HepG2 (cell line): ENCODE measurements at places on chromosomes 13 and 19. TPM values are rescaled to one million over a fixed set of nuclear protein-coding genes. Genes with fewer than 3 reads are reported as not detected.
A peak's percentile ranks its signal among the peaks of the same experiment; 100 is the strongest.

The SLITRK1 gene
- total RNA-seq, result not detected in 2 replicates

The C19orf73 gene
- total RNA-seq, result 0.80 and 1.4 TPM in 2 replicates

The ZNF682 gene
- 7.2 and 9.1 TPM in 2 replicates for total RNA-seq

The TEX29 gene
- total RNA-seq, result 0.22 TPM in 1 of 2 replicates, not detected in the other

The KASH5 gene
- total RNA-seq, result not detected in 2 replicates

The LILRA2 gene
- not detected in 2 replicates for total RNA-seq

The ZNF730 gene
- total RNA-seq, result 0.07 and 0.08 TPM in 2 replicates

The PDE4C gene
- 0.90 and 1.4 TPM in 2 replicates for total RNA-seq

GRCh38 chr19:15587663-15588062 is 27.4 kb upstream of the CYP4F8 start:
- peaks cover 17% of the 10 kb centered on the region for H3K4me1 ChIP-seq
- no peak overlapping the region for H3K4me3 ChIP-seq
- H3K27me3 ChIP-seq, result no peaks in the 10 kb centered on the region; the same call in 2 of the 3 replicates
- H3K27ac ChIP-seq, result no peak overlapping the region

DNA sequence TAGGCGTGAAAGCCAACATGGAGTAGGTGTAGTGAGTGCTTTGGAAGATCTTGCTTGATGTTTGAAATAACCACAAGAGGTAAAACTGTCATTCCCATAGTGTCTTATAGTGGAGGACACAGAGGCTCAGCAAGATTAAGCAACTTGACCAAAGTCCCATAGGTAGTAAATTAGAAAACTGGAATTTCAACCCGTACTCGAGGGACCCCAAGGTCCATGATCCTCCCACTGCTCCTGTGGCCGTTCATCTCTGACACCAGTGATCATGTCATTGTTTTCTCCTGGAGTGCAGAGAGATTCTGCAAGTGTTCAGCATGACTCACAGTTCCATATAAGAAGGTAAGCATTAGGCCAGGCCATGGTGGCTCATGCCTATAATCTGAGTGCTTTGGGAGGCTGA is 126.9 kb downstream of the FGF9 start:
- peaks cover 23% of the 10 kb centered on the region for H3K4me1 ChIP-seq
- no peak for DNase-seq
- H3K36me3 ChIP-seq, result no peaks in the 10 kb centered on the region
- no peak overlapping the region for H3K4me3 ChIP-seq
- H3K27me3 ChIP-seq, result peaks cover 1% of the 10 kb centered on the region; the same call in 1 of the 2 replicates

DNA sequence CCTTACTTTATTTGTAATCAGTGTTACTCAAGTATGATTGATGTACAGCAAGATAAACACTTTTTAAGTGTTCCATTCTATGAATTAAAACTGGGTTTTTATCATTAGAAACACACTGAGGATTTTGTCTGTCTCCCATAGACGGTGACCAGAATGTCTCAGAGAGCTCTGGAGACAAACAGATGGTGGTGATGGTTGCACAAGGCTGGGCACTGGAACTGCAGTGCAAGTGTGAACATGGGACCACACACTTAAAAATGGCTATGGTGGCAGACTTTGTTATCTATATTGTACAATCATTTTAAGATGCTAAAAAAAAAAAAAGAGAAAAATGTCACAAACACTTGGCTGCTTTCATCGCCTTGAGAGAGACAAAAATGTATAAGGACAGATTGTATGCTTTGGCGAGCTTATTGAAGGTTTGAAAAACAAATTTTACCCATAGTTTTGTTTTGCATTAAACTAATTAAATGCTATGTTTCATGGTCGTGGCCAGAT is 273.0 kb downstream of the SHISA2 start:
- no peak for DNase-seq
- H3K27ac ChIP-seq, result no peak overlapping the region
- H3K36me3 ChIP-seq, result no peaks in the 10 kb centered on the region
- no peaks in the 10 kb centered on the region for H3K4me1 ChIP-seq

GRCh38 chr13:107097916-107098315 is 530.0 kb upstream of the ARGLU1 start:
- H3K4me3 ChIP-seq, result no peak overlapping the region
- H3K4me1 ChIP-seq, result peaks cover 7% of the 10 kb centered on the region; the same call in 1 of the 2 replicates
- no peak overlapping the region for H3K27ac ChIP-seq
- no peaks in the 10 kb centered on the region; the same call in 2 of the 3 replicates for H3K27me3 ChIP-seq

- peaks cover 10% of the 10 kb centered on the region for H3K4me1 ChIP-seq
- no peak for DNase-seq
Observed at GRCh38 chr13:43111559-43112400, 88.4 kb downstream of the DNAJC15 start.

DNA sequence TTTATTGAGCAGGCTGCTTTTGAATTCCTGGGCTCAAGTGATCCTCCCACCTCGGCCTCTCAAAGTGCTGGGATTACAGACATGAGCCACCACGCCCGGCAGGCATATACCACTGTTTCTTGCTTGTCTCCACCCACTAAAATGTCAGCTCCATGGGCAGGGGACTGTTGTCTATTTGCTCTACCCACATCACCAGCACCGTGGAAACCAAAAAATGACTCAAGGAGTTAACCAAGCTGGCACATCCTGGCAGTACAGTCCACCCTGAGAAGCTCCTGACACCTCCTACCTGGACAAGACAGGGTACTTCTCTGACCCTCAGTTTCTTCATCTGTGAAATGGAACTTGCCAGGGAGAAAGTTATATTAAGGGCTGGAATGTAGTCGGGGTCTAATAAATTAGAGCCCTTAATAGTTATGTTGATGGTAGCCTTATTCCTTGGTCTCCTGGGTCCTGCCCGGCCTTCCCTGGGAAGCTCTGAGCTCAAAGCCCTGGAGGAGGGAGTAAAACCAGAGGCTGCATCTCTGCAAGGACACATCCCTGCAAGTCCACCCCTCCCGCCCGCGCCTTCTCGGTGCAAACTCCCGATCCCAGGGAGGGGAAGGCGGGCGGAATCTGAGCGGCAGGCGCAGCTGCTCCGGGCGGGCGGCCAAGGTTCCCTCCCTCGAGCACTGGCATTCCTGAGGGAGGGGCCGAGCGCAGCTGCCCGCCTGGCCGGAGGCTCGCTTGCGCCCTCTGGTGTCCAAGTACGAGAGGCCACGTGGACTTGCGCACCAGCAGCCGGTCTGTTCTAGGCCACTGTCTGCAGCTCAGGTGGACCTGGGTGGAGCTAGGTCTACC is 14.1 kb downstream of the RDH8 start:
- peak; percentile 82 for DNase-seq
- no peaks in the 10 kb centered on the region for H3K36me3 ChIP-seq
- H3K4me3 ChIP-seq, result no peak overlapping the region
- H3K4me1 ChIP-seq, result peaks cover 6% of the 10 kb centered on the region

GRCh38 chr19:42132851-42133528 is 744 bp upstream of the POU2F2 start:
- no peak overlapping the region for H3K27ac ChIP-seq
- peaks cover 50% of the 10 kb centered on the region for H3K27me3 ChIP-seq
- H3K4me3 ChIP-seq, result no peak overlapping the region
- H3K36me3 ChIP-seq, result no peaks in the 10 kb centered on the region

GRCh38 chr13:77698201-77699058 is 943 bp downstream of the SLAIN1 start:
- H3K27me3 ChIP-seq, result peaks cover 3% of the 10 kb centered on the region; the same call in 1 of the 2 replicates
- H3K36me3 ChIP-seq, result no peaks in the 10 kb centered on the region
- H3K4me3 ChIP-seq, result peak overlapping the region; percentile 58
- DNase-seq, result no peak

DNA sequence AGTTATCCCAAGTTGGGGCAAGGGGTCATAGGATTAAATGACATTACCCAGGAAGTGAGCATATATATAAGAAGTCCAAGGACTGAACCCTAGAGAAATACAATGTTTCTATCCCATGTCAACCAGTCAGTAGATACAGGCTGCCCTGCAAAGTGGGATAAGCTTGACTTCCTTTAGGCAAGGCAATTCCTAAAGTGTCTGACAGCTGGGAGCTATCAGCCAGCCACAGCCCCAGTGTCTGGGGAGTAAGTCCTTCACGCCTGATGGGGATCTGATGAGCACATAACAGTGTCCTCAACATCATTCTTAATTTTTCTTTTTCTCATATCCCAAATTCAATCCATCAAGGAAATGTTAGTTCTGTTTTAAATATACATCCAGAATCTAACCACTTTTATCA is 54.1 kb downstream of the DNAJC15 start:
- H3K4me1 ChIP-seq, result peaks cover 9% of the 10 kb centered on the region; the same call in 1 of the 2 replicates
- H3K4me3 ChIP-seq, result no peak overlapping the region
- no peaks in the 10 kb centered on the region for H3K27me3 ChIP-seq
- no peak for DNase-seq

DNA sequence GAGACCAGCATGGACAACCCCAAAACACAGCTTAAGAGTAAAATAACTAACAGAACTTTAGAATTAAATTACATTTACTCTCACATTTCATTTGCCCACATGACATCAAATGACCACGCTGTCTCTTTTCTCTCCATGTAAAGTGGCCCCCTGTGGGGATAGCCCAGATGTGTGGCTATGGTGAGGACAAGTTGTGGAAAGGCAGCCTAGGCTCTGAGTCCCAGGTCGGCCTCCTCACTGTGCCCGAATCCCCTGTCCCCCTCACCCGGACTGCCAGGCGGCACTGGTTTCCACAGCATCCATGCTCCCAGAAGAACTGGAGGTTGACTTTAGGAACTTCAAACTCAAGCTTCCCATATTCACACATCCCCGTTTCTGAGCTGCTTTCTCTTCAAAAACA is 111.8 kb upstream of the UQCRFS1 start:
- DNase-seq, result no peak
- H3K4me1 ChIP-seq, result no peaks in the 10 kb centered on the region
- no peak overlapping the region for H3K4me3 ChIP-seq
- H3K27ac ChIP-seq, result no peak overlapping the region
- no peaks in the 10 kb centered on the region for H3K27me3 ChIP-seq

DNA sequence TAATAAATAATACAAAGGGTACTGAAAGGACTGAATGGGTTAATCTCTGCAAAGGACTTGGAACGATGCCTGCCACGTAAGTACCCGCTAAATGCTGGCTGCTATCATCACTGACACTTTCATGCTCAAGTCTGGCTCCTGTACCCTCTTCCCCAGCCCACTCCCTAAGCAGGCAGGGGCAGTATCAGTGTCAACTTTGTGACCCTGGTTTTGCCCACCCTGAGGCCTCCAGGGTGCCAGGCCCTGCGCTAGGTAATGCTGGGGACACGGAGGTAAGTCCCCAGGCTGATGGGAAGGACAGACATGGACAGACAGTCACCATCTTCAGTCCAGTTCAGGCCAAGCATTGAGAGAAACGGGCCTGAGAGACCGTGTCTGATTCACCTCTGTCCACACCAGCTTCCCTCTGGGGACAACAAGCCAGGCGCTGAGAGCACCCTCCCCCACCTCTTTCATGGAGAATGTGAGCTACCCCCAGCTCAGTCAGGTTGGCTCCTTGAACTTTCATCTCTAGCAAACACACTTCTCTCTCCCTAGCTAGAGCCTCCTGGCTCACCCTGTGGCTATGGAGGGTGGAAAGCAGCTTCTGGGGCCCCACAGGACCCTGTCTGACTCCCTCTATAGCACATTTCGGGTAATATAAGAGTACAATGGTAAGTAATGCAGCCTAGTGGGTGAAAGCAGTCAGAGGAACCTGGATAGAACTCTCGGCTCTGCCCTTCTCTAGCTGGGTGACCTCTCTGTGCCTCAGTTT is 800 bp downstream of the ETFB start:
- H3K27ac ChIP-seq, result peak overlapping the region; percentile 100
- DNase-seq, result peak; percentile 95
- H3K4me3 ChIP-seq, result peak overlapping the region; percentile 90
- peaks cover 4% of the 10 kb centered on the region; the same call in 2 of the 3 replicates for H3K27me3 ChIP-seq
- peaks cover 61% of the 10 kb centered on the region for H3K4me1 ChIP-seq

- no peak overlapping the region for H3K27ac ChIP-seq
- no peaks in the 10 kb centered on the region for H3K36me3 ChIP-seq
- no peak for DNase-seq
- H3K27me3 ChIP-seq, result no peaks in the 10 kb centered on the region
Observed at GRCh38 chr19:29040951-29041350, 172.0 kb downstream of the UQCRFS1 start.

- H3K4me3 ChIP-seq, result peak overlapping the region; percentile 45
- no peak for DNase-seq
- no peak overlapping the region for H3K27ac ChIP-seq
- peaks cover 7% of the 10 kb centered on the region for H3K27me3 ChIP-seq
- no peaks in the 10 kb centered on the region for H3K36me3 ChIP-seq
Observed at GRCh38 chr13:30421093-30422053, 920 bp upstream of the UBE2L5 start.

DNA sequence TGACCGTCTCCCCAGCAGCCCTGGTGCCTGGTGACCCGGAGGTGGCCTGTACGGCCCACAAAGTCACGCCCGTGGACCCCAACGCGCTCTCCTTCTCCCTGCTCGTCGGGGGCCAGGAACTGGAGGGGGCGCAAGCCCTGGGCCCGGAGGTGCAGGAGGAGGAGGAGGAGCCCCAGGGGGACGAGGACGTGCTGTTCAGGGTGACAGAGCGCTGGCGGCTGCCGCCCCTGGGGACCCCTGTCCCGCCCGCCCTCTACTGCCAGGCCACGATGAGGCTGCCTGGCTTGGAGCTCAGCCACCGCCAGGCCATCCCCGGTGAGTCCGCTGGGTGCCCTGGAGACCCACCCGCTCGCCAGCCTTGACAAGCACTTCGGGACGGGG is 2.2 kb downstream of the MADCAM1 start:
- DNase-seq, result no peak
- H3K27ac ChIP-seq, result no peak overlapping the region
- peak overlapping the region; percentile 55 for H3K4me3 ChIP-seq
- no peaks in the 10 kb centered on the region for H3K36me3 ChIP-seq
- 0 out of 3 replicates have a peak, but pooled peaks cover 4% of the 10 kb centered on the region for H3K27me3 ChIP-seq
- peaks cover 44% of the 10 kb centered on the region for H3K4me1 ChIP-seq

DNA sequence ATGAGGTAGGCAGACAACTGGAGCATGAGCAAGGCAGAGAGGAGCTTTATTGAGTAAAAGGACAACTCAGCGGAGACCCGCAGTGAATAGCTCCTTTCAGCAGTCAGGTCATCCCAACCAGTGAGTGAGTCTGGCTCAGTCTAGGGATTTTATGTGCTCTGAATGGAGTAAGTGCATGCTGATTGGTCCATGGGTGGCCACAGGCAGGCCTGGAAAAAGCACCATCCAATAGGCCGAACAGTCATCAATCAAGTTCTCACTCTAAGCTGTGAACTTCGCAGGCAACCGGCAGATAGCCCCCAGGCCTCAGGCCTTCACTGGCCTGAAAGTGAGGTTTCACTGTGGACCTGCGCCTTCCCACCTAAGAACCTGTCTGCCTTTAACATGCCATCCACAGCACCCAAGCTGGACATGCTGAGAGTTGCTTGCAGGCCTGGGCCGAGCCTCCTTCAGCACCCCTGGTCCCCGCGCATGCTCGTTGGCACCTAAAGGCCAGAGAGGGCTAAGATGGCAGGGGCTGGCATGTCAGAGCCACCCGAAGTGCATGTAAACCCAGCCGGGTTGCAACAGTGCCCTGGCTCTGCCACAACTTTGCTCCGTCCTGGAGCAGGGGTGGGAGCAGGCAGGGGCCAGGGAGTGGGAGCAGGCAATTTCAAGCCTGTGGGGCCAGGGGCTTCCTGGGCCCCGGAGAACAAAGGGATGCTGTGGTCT is 698.7 kb downstream of the SLITRK1 start:
- H3K4me1 ChIP-seq, result no peaks in the 10 kb centered on the region
- no peaks in the 10 kb centered on the region for H3K27me3 ChIP-seq
- no peak for DNase-seq
- H3K36me3 ChIP-seq, result no peaks in the 10 kb centered on the region
- no peak overlapping the region for H3K27ac ChIP-seq
